ENCODE measurements at places on chromosomes 1 and 21. TPM values are rescaled to one million over a fixed set of nuclear protein-coding genes. Genes with fewer than 3 reads are reported as not detected.

GRCh38 chr1:118136187-118136941 is 48.7 kb downstream of the SPAG17 start:
- DNase-seq: peak; percentile 71

GRCh38 chr1:31105646-31106045 is 40.1 kb upstream of the PUM1 start:
- no peak for DNase-seq

DNA sequence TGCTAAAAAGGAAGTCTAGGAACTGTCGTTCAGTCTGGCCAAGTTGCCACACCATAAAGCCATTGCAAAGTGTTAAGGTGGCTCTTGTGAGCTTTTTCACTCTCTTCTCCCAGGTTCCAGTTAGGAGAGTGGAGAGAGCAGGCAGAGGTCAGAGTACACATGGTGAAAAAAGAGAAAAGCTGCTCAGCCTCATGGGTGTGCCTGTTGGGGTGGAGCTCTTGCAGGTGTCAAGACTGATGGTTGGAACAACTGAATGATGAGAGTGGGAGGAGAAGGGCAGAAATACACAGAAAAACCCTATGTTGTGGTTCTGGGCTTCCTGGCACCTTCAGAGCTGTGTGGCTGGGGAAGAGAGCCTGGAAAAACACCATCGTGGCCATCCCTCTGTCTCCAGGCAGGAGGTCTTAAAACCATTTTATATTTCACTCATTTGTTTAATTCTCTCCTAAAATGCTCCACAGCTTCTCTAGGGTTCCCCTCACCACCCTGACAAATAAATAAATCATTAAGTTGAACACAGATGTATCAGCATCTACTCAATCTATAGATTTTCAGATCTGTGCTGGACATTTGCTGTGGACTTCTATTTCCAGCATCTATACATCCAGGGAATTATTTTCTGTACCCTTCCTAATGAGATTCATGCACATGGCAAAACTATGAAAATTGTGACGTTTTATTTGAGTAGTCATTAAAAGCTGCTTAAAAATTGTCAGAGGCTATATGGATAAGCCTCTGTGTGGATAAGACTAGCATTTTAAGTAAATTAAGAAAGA is 17.5 kb downstream of the UBASH3A start:
- DNase-seq: no peak

GRCh38 chr21:42975886-42976608 is 1.7 kb downstream of the PKNOX1 start:
- no peak for DNase-seq

Gene NCAM2
- total RNA-seq: 2.3 TPM

Gene LRRC8C
- 9.0 TPM for total RNA-seq

DNA sequence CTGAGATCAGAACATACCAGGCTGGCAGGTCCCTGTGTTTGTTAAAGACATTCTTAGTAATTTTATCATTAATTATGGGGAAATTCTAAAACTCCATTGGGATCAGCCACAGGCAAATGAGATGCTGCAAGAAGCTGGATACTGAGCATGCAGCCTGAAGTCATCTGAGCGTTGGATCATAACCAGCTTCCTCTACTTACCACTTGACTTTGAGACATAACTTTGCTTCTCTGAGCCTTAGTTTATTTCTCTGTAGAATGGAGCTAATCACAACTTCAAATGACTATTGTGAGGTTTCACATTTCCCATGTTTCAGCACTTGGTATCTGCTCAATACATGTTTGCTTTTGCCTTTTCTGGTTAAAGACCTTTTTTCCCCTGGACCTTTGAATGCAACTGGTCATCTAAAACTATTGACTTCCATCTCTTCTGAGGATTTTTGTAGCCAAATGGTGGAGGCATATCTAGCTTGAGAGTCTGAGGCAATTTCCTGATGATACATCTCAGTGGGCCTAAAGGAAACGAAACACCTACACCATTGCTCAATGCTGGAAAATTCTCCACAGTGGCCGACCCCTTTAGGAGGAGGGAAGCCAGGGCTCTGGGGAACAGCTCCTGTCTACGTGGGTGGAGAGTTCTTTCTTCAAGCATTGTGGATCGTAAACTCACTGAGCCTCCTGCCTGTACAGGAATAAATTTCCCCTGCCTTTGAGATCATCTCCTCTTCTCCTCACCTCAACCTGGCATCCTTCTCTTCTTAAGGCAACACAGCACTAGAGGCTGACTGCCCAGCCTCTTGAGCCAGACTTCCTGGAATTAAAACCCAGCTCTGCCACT is 109.1 kb upstream of the HOOK1 start:
- no peak for DNase-seq

Gene GUCA2B
- not detected for total RNA-seq

DNA sequence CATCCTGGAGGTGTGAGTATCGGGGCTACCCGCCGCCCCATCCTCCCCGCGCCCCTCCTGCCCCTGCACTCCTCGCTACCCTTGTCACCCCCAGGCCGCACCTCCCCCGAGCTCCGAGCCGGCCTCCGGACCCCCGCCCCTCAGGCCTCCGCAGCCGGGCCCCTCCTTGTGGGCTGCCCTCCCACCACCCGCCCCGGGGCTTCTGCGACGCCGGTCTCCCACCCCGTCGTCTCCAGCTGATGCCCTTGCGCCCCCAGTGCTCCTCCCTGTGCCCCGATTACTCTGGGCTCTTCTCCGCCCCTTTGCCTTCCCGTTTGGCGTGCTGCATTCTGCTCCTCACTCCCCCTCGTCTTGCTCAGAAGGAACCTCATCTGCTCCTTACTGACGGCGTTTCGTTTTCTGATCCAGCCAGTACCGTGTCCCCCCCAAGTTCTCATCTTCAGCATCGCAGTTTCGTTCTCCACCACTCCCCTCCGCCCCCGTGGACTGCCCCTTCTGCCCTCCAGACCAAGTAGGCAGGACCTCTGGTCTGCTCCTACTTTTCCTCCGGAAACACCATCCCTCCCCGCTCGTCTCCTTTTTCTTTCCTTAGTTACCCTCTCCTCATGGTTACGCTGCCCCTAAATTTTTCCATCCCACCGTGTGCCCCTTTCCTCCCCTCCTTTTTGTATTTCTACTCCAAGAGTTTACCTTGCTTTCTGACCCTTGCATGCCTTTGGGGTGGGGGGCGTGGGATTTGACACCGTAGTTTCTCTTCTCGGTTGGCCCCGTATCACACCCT is 841 bp downstream of the SNX27 start:
- no peak for DNase-seq

Gene AMY2A
- total RNA-seq: 1.7 TPM

Gene MTR
- total RNA-seq: 21.8 TPM

Gene APCS
- not detected for total RNA-seq

DNA sequence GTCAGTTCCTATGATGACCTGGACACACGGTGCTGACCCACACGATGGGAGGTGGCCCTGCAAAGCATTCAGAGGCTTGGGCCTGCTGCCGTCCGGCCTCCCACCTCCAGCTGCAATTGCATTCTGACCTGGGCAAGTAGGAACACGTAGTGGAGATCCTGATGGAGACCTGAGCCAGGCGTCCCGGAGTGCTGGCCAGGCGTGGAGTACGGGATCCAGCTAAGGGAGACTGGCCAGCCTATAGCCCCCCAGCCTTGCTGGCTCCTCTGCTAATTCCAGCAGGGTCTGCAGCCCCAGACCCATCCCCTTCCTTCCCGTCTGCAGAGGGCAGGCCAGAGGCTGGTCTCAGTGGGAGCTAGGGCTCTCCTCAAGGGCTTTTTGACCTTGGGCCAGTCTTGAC is 11.2 kb downstream of the CD46 start:
- no peak for DNase-seq

DNA sequence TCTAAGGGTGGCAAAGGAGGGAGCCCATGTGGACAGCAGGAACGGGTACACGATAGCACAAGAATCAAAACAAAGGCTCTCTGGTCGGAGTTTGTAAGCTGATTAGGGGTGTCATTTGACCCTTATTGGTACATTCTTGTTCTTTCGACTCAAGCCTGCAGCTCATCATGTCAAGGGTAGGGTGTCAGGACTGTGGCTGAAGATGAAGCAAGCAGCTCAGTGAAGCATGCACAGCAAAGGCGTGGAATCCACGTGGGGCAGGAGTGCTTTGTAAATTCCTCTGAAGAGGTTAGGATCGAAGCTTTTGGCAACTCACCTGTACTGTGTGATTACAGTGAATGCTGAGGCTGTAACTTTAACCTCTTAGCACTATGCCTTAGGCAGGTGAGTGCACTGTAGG is 4.7 kb upstream of the ABCB10 start:
- DNase-seq: no peak

Gene CLCA1
- not detected for total RNA-seq

DNA sequence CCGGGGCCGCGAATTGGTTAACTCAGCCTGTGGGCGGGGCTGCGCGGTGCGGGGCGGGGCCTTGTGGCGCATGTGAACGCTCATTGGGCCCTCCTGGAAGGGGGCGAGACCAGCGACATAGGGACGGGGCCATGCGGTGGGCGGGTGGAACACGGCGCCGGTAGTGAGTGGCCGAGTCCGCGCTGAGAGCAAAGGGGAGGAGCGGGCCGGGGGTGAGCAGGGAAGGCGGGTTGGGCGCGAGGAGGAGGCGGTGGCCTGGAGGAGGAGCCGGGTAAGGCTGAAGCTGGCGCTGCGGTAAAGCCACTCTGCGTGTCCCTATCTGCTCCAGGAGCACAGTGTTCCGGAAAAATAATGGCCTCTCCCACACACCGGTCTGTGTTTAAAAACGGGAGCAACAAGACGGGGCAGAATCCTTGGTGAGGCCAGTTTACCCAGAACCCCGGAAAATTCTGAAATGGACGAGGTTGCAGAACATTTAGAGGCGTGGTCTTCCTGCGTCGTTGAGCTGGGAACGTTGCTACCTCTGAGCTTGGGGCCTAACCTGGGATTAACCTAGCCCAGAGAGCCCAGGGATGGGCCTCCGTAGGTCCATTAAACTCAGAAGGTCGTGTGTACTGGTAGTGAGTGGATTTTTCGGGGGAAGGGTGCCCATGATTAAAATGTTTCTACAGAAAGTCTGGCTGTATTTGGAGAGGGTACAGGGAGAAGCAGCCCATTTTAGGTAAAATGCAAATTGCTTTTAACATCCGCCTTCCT is 532 bp upstream of the CTNNBIP1 start:
- DNase-seq: peak; percentile 99

Gene TCHH
- 0.12 TPM for total RNA-seq

GRCh38 chr1:245961137-245961540 is 545.9 kb downstream of the SMYD3 start:
- no peak for DNase-seq

GRCh38 chr1:116324411-116324810 is 48.6 kb upstream of the ATP1A1 start:
- DNase-seq: no peak

DNA sequence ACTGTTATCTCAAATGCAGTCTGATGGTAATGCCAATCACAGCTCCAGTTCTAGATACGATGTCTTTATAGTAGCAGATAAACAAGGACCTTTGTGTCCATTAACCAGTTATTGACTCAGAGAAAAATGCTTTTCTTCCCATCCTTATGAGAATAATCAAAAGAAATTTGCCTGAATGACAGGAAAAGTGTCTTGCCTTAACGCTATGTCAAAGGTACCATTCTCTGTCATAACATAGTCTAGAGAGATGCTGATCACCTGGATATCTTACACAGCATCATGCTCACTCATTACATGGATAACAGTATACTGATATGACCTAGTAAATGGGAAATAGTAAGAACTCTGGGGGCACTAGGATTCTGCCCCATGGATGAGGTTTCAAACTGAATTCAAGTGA is 151.7 kb upstream of the NEGR1 start:
- no peak for DNase-seq

Gene GSTM5
- 2.8 TPM for total RNA-seq

Gene OR6F1
- not detected for total RNA-seq

GRCh38 chr21:26079366-26079765 is 91.2 kb downstream of the APP start:
- DNase-seq: no peak

DNA sequence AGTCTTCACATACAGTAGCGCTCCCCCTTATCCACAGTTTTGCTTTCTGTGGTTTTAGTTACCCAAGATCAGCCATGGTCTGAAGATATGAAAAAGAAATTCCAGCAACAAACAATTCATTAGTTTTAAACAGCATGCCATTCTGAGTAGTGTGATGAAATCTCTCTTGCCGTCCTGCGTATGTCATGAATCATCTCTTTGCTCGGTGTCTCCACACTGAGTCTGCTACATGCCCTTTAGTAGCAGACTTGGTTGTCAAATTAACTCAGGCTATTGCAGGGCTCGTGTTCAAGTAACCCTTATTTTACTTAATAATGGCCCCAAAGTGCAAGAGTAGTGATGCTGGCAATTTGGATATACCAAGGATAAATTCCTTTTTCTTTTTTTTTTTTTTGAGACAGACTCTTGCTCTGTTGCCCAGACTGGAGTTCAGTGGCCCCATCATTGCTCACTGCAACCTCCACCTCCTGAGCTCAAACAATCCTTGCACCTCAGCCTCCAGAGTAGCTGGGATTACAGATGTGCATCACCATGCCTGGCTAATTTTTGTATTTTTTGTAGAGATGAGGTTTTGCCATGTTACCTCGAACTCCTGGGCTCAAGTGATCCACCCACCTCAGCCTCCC is 22.6 kb downstream of the PHACTR4 start:
- no peak for DNase-seq

DNA sequence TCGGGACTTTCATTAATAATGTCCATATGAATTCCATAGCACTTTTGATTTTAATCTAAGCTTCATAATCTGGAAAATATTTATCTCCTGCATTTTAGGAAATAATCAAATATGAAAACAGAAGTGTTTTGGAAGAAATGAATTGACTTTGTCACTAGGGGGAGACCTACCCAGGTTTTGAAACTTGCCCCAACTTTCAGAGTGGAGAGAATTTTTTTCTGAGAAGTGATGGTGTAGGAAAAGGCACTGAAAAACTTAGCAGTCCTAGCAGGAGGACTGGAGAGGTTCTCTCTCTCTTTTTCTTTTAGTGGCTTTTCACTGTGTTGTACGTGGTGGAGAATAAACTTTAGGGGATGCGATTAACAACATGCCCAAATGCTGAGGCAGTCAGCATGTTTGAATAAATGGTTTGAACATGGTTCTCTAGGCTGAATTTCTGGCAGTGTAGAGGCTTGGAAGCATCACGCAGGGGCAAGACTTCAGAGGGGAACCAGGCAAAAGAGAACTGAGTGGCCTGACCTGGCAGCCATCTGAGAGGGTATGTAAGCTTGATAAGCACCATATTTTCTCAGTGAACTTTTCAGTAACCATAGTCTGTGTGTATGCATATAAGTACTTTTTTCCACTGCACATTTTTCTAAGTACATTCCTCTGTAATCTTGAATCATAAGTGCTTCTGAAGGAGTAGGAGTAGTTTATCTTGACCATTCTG is 68.3 kb upstream of the NEK7 start:
- no peak for DNase-seq

DNA sequence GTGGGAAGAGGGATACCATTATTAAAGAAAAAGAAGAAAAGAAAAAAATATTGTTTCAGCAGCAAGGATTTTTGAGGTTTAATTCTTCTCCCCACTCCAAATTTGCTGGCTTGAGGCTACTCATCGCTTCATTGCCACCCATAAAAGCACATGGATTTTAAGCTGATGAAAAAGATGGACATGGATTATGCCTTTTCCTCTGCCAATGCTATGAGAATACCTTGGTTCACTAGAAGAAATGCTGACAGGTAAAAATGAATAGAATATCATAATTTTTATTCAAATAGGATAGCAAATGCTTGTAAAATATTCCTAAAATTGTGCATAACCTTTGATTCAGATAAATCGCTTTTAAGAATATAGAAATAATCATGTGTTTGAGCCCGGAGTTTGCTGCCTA is 289.7 kb upstream of the DPYD start:
- DNase-seq: no peak

Gene ASPM
- total RNA-seq: 0.20 TPM
